Activated CD8-positive, alpha-beta memory T cell treated with anti-CD3 and anti-CD28 coated beads for 48 hours (primary cell): ENCODE measurements at places on chromosomes 5 and 9.

- no peak for DNase-seq
Observed at GRCh38 chr5:78566747-78567425, 81.7 kb downstream of the LHFPL2 start.

DNA sequence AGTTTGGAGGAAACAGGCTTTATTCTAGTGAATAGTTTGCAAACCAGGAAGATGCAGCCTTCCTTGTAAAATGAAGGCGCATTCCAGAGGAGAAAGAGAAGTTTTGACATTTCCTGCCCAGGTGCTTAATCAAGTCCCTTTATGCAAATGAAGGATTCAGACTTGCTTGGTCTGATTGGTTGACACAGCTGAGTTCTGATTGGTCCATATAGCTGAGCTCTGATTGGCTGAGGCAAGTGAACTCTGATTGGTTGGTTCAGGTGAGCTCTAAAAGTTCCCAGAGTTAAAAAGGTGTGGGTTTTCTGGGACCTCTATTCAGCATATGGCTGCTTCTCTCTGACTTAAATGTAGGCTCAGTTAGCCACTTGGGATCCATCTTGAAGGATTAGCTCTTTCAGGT, 151.0 kb downstream of the CACNA1B start:
- DNase-seq: no peak

DNA sequence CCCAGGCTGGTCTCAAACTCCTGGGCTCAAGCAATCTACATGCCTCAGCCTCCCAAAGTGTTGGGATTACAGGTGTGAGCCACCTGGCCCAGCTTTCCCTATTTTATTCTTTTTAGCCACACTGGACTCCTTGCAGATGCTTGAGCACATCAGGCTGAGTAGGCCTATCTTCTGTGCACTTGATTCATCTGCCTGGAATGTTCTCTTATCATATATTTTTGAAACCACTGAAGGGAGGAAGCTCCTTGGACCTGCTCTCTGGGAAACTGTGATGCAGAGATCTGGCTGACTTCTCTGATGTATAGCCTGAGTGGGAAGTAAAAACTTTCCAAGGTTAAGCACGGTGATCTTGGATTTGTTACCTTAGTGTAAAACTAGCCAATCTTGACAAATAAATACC, 6.5 kb upstream of the MAT2B start:
- DNase-seq: no peak

DNA sequence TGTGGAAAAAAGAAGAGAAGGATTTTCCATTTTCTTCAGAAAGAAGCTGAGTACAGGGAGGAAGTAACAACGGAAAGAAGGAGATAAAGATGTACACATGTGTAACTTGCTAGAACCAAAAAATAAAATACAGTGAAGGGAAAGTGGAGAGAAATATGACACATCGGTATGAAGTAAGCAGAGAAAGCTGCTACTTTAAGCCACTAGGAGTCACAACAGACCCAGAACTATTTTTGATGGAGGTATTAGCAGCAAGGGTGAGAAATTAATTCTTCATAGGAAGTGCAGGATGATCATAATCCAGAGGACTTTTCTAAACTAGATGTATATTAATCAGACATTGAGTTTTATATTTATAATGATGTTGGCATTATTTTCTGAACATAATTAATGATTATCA, 88.5 kb downstream of the FAM174A start:
- DNase-seq: no peak
